ENCODE measurements at places on chromosomes 6 and 20.
A peak's percentile ranks its signal among the peaks of the same experiment; 100 is the strongest.

DNA sequence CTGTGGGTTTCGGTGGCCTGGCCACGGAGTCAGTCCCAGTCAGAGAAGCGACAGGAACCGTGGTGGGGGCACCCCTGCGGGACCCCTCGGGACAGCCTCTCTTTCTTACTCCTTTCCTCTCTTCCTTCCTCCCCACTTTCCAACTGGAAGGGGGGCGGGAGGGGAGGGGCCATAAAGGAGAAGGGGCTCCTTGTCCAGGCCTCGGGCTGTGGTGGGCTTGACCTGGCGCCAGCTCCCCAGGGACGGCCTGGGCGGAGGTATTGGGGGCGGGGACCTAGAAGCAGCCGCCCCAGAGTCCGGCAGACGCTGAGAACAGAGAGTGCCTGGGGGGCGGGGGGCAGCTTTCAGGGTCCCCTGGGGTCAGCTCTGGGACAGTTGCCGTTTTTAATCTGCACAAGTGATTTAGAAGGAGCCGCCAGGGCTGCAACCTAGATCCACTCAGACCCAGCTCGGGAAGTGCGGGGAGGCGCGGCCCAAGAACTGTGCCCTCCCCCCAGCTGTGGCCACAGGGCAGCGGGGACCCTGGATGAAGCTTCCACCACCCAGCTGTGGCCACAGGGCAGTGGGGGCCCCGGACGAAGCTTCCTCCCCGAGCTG is 6.4 kb upstream of the ABHD16B start:
- DNase-seq = no peak

GRCh38 chr6:32184084-32184640 is at the start of gene AGER:
Gene AGER (minus strand): TSS chr6:32184253. CDS start chr6:32184222, 31 bp downstream.
- no peak for DNase-seq

DNA sequence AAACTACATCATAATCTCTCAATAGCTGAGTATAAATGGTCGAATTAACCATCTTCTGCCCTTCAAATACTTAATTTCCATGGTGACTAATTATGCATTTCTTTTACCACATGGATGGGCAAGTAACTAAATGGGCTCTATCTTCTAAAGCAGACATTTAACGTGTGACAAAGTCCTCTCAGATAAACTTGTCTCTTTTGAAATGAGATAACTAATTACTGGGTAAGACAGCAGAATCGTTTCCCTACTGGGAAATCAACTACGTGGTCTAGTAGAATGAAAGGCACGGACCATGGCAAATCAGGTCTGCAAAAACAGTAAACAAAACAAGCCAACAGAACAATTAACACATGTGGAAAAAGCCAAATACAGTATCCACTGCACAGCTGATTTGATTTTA is 137.7 kb downstream of the BACH2 start:
- no peak for DNase-seq

DNA sequence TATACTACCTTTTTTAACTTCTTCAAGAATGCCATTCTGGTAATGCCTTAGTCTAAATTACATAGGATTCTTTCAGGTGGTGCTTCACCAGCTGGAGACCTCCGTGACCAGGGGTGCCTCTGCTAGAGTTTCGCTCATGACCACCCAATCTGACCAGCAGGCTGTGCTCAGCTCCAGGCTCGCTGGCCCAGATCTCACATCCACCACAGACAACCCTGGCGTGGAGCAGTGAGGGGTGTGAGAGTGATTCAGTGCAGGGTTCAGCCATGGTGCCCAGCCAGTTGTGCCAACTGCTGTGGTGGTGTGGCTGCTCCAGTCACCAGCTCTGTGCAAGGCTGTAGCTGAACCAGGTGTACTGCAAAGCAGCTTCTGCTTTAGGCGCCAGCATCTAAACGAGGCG is 198.6 kb downstream of the MMUT start:
- DNase-seq = no peak

GRCh38 chr6:30837870-30838269 is 46.4 kb upstream of the DDR1 start:
- DNase-seq = no peak

- DNase-seq = no peak
These were observed 140.4 kb downstream of the CDKAL1 start for GRCh38 chr6:20674664-20675063.

GRCh38 chr6:108822401-108822800 is 25.8 kb upstream of the ARMC2 start:
- DNase-seq = no peak

DNA sequence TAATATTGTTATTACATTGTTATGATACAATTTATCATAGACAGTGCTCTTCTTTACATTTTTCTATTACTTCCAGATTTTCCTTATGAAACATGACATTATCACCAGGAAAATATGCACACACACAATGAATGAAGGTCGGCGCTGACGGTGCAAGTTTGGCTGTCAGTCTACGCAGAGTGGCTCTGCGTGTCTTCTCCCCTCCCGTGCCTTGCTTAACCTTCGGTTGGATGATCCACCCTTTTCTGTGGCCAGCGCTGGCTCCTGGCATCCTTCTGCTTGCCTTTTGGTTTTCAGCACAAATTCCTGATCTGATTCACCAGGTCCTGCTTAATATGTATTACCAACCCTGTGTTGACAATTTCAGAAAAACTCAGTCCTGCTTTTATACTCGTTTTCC is 157.4 kb downstream of the TSHZ2 start:
- DNase-seq = no peak

DNA sequence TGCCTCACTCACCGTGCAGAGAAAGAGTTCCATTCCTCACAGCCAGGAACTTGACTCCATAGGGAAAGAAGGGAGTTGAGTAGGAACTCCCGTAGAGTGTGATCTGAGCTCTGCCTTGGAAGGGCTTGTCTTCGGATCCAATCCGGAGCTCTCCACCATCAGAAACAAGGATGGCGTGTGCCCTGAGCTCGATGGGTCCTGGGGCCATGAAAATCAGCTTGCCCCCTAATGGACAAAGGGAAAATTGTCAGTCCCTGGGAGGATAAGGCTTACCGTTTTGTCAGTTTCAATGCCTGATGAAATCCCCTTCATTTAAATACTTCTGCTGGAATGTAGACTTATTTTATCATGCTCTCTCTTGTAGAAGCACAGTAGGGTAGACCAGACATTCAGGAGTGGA is 153.3 kb downstream of the PKHD1 start:
- DNase-seq = no peak

DNA sequence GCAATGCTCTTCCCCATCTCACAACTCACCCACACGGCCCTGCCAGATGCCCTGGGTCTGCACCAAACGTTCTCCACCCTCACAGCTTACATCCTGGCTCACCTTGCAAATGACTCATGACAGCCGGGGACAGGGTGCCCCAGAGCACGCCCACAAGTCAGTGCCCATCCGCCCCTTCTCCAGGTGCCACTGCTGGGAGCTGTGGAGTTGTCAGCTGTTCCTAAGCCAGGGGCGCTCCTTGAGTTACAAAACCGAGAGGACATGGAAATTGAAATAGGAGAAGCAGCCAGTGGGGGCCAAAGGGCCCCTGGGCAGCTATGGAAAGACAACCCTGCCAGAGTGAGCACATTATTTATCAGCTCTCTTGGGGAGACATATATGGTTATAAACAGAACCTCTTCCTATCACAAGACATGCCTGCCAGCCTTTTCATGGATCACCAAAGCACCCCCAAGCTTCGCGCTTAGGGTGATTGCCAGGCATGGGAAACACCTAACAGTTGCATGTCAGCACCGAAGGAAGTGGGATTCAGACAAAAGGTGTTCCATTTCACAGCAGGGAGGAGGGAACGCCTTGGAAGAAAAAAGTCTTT is 236.8 kb downstream of the LY86 start:
- DNase-seq = no peak

GRCh38 chr6:53517021-53517420 is 27.9 kb downstream of the GCLC start:
- DNase-seq = no peak

DNA sequence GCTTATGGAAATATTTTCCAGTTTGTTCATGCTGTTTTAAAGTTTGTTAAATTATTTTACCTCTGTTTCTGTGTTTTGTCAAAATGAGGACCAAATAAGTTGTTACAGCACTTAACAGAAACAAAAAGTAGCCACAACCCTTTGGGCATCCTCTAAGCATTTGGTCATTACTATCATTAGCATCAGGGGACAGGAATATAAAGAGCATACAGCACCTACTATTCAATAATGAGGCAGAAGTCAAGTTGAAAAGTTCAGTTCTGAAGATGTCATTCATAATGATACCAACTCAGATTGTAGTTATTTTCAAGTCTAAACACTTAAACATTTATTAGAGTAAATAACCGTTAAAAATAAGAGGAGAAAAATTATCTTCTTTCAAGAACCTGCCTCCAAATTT is 862.3 kb upstream of the FLRT3 start:
- no peak for DNase-seq

GRCh38 chr6:26257272-26257671 is 107.7 kb upstream of the BTN3A2 start:
- DNase-seq = no peak

GRCh38 chr6:79127660-79128059 is 49.6 kb upstream of the PHIP start:
- DNase-seq = no peak

DNA sequence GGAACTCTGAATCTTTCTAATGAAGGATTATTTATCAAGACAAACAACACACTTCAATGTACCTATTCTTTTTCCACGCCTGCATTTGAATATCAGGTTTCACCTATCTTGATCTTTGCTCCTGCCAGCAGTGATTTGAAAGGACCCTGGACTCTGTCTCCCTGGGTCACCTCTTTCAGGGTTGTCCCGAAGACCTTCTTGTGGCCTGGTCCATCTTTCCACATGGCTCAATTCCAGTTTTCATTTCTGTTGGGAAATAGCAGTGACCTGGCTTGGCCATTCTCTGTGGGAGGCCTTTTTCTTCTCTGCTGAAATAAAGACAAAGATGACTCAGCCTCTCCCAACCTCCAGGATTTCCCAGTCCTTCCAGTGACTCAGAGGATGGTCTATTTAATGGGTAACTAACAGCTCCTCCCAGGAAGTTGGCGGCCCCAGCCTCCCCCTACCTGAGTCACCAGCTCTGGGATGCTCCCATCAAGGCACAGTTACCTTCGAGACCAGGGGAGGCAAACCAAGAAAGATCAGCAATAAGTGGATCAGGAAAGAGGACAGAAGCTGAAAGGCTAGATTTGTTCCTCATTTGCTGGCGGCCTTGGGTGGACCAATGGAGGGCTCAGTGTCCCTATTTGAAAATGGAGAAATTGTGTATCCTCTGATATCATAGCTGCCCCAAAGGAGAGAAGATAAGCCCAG is 120.2 kb upstream of the RNF24 start:
- peak; percentile 70 for DNase-seq

GRCh38 chr20:59087829-59088433 is 45.3 kb upstream of the PRELID3B start:
- peak; percentile 57 for DNase-seq

DNA sequence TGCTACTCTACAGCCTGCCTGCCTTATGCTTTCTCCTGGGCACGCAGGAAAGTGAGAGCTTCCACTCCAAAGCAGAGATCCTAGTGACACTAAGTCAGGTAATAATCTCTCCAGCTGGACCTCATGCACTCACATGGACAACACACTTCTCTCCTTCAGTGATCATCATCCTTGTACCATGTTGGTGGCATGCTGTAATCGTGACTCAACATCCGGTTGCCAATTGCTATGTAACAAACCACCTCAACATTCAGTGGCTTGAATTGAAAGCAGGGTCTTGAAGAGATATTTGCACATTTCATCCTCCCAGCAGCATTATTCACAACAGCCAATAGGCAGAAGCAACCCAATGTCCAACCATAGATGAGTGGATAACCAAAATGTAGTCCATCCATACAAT is 40.3 kb upstream of the PPP1R3G start:
- DNase-seq = no peak

DNA sequence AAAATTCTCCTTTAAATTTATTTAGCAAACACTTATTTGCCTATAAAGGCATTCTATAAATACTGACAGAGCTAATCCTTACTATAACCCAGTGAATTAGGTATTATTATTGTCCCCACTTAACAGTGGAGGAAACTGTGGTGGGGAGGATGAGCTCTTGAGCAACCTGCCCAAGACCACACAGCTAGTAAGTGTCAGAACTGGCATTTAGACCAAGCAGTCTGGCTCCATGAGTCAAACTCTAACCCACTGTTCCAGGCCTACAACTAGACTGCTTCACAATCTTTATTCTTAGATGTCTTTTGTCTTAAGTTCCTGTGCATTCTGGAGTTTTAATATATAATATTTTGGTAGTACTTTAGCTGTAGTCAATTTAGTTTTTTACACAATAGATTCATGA is 530.8 kb downstream of the BCKDHB start:
- DNase-seq = no peak

DNA sequence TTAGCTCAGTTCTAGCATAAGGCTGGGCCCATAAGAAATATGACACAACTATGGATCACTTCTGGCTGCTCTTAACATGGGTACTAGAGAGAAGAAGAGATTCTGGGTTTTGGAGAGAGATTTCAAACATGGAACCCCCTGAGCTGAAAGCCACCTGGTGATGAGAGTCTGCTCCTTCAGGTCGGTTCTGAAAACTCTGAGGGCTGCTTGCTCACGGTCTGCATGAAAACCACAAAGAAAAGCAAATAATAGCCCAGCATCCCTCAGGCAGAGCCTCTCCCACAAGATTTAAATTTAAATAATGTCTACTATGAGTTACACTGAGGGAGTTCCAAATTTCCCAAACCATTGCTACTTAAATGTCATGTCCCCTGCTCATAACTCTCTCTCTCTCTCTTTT is 301.5 kb downstream of the BMP7 start:
- DNase-seq = no peak

- DNase-seq = no peak
These were observed 3.3 kb downstream of the EFHC1 start for GRCh38 chr6:52423448-52423847.

DNA sequence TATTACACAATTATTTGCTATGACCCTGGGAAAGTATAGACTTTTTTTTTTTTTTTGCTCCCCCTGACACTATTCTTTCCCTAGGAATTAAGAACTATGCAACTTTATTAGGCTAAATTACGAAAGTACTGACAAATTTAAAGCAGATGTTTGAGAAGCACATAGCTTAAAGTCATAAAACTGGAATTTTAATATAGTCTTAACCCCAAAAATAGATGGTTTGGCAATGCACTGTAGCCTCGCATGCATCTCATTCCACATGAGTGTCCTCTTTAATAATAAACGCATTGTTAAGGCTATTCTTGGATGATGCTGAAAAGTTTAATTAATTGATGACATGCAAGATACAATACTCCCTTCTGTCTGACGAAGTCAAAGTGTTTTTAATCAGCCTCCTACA is 49.3 kb downstream of the TBC1D7 start:
- DNase-seq = no peak

DNA sequence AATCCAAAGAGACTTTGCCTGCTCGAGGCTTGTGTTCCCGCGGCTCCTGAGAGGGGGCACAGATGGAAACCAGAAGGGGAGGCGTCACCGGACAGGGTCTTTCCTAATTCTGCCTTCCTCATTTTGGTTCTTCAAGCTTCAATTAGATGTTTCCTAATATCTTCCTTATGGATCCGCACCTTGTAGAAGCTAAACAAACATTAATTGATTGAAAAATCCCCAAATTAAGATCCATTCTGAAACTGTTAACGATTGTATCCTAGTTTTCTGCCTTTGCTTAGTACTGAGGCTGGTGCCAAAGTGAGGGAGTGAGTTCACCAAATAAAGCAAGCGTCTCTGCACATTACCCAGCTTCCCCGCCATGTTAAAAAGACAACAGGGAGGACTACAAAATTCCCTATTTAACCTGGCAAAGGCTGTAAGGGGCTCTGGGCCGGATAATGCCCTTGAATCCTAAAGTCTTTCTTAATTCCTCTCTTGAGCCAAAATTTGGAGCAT is 123.2 kb downstream of the GPX5 start:
- DNase-seq = no peak

GRCh38 chr6:90819483-90819882 is 232.6 kb upstream of the MAP3K7 start:
- DNase-seq = no peak

GRCh38 chr6:26520237-26520849 is 17.8 kb upstream of the HMGN4 start:
- DNase-seq = no peak

All from NT2/D1 (cell line).